Stimulated activated CD4-positive, alpha-beta T cell treated with anti-CD3 and anti-CD28 coated beads, Interleukin-1b, Interleukin-23, amount 100 ng/mL, for 48 hours (primary cell): ENCODE measurements at places on chromosomes 6 and 20.

DNA sequence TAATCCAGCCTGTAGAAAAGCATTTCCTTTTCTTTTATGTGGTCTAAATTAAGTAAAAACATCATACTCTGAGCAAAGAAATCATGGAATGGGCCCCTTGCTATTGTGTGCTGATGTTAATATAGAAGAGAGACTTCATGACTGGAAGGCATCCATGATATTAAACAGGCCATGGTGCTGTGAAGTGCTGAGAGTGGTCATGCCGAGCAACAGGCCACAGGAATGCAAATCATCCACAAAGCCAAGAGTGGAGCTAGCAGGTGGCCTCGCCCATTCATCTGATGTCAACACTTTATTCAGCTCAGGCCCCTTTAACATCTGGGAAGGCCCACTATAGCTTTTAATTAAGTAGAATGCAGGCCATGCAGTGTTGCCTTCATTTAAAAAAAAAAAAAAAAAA, 115.2 kb upstream of the HMGCLL1 start:
- no peak for DNase-seq

- DNase-seq = no peak
Observed at GRCh38 chr20:14860410-14860814, 523.0 kb upstream of the FLRT3 start.

GRCh38 chr6:119436583-119436982, 87.0 kb upstream of the MAN1A1 start:
- DNase-seq = no peak

DNA sequence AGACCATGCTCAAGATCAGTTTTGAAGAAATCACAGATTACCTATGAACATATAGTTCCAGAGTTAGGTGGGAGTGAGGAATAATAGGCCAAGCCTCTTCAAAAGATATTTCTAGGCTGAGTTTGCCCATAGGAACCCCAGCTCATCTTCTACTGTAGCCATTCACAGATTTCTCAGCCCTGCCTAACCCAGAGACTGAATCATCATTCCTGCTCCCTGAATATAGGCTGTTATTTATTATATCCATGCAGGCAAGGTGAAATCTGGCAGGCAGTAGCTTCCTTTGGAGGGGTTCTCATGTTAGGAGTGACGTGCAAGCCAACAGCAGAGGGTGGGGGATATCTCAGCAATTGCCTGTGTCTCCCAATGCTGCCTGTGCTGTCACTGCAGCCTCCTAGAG, 25.6 kb upstream of the ADGRF4 start:
- DNase-seq = no peak

DNA sequence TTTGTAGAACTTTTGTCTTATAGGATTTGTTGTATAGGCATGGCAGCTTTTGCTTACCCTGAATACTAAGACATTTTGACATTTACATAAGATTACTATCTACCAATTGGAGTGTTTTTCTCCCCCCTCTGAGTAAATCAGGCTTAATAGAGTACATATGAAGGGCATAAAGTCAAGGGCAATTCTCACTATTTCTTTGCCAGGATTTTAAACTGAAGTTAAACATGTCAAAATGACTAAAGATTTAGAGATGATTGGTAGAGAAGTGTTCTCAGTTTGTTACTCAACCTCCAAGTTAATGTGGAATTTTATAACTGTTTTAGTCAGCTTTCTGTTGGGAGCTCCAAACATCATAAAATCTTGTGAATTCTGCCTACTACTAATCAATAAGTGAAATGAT, 157.8 kb downstream of the CDKAL1 start:
- no peak for DNase-seq

GRCh38 chr20:53692465-53693067, 98.9 kb upstream of the ZNF217 start:
- peak; percentile 46 for DNase-seq

- no peak for DNase-seq
Observed at GRCh38 chr20:44544263-44544662, 22.4 kb upstream of the SERINC3 start.

DNA sequence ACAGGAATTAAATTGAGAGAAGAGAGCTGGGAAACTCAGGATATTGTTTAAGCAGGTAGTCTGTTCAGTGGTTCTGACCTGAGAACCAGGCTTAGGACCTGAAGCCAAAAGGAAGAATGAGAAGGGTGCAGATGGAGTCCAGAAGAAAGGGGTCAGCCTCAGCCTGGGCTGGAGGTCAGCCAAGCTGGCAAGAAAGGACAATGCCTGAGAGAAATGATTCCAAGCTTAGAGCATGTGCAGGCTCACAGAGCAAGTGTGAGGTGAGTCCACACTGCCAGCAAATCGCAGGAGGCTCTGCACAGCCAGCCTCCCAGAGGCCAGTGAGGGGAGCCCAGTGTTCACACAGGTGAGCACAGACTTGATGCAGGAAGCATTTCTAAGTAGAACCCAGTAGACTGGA, 47.3 kb downstream of the DAAM2 start:
- no peak for DNase-seq
